ENCODE measurements at places on chromosomes 3 and 15.
A peak's percentile ranks its signal among the peaks of the same experiment; 100 is the strongest.

- DNase-seq: no peak
These were observed 674.4 kb downstream of the NTRK3 start for GRCh38 chr15:87582169-87582568.

GRCh38 chr3:196323691-196324090, 5.7 kb upstream of the DYNLT2B start:
- no peak for DNase-seq

DNA sequence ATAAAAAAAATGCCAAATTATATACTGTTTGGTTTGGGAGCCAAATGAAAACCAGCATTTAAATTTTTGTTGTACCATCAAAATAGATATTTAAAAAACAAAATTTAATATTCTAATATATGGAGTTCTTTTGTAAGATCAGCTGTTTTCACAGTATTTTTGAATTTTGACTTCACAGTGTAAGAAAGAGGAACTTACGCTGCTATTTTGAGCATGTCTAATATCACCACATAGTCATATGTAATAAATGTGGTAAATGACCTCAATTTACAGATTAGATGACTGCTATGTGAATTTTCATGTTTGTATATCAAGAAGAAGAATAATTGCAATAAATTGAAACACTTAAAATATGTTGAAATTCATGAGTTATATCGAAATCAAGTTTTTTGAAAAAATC, 189.6 kb downstream of the ARRDC4 start:
- DNase-seq: no peak

DNA sequence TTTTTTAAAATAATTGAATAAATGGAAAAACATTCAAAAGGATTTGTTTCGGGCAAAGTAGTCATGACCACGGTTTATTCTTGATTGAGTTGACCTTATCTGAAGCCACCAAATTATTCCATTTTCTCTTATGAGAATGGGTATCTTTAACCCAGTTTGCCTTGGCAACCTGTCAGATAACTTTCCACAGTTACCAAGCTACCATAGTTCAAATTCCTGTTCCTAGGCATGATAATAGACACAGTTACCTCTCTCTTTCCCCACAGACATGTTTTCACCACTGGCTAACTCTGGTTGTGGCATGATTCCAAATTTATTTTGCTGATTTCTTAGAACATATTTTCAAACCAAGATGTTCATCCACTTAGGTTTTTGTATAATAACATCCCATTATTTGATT, 84.9 kb downstream of the NECTIN3 start:
- DNase-seq: no peak

DNA sequence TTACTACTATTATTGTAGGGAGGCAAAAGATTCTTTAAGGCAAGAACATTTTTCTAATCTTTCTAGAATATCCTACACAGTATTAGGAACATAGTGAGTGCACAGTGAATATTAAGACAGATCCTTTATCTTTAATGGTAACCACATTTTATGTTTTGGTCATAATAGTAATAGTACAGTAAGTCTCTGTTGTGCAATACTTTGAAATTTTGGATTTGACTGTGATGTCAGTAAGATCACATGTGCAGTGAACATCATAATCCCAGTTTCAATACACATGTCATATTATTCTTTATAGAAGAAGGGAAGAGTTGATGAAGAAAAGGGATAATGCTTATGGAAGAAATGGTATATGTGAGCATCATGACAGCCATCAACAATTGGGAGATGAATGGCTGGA, 10.7 kb downstream of the STT3B start:
- DNase-seq: no peak

GRCh38 chr15:69104050-69104750, 56.2 kb upstream of the GLCE start:
- DNase-seq: no peak

GRCh38 chr15:93897377-93897776, 334.0 kb upstream of the MCTP2 start:
- DNase-seq: no peak

DNA sequence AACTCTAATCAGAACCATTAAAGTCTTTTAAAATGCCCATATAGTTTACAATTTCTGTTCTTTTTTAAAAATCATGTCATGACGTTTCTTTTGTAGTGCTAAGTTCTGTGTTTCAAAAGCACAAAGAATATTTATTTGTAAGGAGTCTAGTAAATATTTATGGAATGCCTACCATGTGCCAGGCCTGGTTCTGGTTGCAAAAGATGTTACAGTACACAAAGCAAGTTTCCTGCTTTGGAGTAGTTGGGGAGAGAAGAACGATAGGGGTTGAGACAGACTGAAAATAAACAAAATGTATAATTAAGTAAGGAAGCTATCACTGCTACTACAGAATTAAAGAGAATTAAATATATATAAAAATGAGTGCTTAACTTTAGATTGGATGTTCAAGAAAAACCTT, 86.8 kb upstream of the CMSS1 start:
- no peak for DNase-seq

GRCh38 chr3:37116998-37117397, 57.4 kb downstream of the LRRFIP2 start:
- no peak for DNase-seq

DNA sequence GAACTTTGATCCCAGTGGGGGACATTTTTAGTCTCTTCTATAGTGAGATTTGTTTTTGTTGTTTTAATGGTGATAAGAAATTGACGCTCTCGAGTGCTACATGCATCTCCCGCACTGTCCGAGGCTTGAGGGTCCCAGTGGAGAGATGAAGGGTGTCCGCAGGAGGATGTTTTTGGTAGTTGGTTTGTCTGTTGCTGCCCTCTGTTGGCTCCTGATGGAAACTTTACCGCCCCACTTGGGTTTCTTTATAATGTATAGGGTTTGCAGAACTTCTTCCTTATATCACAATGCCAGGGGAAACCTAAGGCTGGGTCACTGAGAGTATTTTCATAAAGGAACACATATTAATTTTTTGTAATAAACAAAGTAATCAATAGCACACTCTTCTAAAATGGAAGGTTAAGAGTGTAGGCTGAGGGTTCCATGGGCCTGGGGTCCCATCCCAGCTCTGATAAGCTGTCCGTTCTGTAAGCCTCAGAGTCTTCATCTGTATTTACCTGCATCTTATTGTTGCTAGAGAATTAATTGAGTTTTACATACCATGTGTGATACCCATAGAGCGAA, 185.3 kb upstream of the FEZF2 start:
- DNase-seq: peak; percentile 0

DNA sequence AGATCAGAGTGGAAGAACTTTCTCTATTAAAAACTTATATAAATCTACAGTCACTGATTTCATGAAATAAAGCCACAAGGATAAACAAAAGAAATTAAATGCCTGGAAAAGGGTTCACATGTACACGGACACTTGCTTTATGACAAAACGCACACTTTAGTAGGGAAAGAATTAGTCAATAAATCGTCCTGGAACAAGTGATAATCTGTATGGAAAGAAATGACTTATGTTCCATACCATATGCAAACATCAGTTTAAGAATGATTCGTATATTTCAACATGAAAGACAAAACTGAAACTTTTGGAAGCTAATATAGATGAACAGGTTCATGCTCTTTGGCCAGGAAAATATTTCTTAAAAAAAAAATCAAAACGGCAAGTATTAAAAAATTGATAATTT, 40.2 kb downstream of the MEF2A start:
- DNase-seq: no peak

DNA sequence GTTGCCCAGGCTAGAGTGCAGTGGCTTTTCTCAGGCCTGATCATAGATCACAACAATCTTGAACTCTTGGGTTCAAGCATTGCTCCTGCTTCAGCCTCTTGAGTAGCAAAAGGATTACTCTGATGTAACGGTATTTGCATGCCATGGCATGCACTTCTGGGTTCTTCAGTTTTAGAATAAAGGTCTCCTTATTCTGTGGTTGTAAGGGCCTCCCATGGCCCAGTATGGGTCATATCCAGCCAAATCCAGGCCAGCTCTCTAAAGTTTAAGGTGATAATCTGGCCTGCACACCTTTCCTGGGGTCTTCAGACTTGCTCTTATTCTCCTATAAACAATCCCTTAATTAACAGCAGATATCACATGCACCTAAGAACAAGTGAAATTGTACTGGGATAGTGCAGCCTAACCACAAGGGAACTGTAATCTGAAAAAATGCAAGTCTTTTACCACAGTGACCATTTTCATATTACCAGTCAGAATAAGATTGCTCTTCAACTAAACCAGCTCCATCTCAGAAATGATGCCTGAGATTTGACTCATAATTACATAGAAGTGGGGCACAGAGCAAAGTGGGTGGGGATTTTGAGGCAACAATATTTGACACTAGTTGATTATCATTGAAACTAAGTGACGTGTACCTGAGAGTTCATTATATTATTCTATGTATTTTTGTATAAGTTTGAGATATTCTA, 25.4 kb downstream of the COMMD2 start:
- no peak for DNase-seq

- no peak for DNase-seq
These were observed 38.2 kb upstream of the SNRK start for GRCh38 chr3:43248185-43248583.

GRCh38 chr15:36807134-36807764, 227.8 kb downstream of the CDIN1 start:
- no peak for DNase-seq

- DNase-seq: no peak
These were observed 100.2 kb downstream of the SNRPN start for GRCh38 chr15:25054943-25055342.

DNA sequence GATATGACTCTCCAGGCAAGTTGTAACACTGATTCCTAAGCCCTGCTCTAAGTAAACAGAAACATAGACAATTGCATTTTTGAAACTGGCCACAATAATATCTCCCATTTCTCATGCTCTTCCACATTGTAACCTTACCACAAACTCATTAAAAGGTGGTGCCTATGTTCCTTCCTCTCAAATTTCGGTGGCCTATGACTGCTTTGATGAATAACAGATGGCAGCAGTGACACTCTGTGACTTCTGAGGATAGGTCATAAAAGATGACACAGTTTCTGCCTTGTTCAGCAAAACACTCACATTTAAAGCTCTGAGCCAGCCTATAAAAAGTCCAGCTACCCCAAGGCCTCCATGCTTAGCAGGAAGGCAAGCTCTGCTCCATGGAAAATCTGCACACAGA, 195.2 kb downstream of the EFHB start:
- no peak for DNase-seq

DNA sequence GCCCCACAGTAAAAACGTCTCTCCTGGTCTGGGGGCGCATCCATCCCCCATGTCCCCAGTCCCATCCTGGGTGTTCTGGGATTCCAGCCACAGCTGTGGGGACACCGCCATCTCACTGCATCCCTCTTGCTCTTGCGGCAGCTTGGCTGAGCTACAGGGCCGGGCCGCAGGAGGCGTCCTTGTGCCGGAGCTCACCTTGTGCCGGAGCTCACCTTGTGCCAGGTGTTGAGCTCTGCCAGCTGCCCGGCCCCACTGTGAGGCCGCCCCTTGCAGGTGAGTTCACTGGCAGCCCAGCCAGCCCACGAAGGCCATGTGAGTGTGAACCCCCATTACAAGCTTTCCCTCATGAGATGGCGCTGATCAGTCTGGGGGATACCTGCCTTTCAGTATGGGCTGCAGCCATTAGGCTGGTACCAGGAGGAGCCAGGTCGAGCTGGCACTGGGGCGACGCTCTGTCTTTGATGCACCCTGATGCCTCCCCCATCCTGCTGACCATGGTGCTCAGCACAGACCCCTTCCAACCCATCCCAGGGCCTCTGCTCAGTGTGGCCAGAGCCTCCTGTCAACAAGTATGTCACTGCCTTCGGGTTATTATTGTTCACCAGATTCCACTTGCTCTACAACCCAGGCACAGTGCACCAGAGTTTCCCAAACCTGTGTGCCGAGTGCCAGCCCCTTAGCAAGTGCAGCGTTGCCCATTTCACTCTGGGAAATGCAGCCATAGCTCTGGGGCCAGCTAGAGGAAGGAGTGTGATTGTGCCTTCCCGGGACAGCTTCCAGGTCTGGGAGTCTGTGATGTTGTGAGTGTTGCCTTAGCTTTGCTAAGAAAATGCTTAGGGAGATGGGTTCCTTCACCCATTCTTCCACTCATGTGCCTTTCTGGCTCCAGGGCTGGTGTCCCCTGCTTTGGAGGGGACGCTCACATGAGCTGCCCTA, 105.7 kb downstream of the APBA2 start:
- DNase-seq: no peak

All from NCI-H345 (cell line).